ENCODE measurements at places on chromosomes 7 and 10.

DNA sequence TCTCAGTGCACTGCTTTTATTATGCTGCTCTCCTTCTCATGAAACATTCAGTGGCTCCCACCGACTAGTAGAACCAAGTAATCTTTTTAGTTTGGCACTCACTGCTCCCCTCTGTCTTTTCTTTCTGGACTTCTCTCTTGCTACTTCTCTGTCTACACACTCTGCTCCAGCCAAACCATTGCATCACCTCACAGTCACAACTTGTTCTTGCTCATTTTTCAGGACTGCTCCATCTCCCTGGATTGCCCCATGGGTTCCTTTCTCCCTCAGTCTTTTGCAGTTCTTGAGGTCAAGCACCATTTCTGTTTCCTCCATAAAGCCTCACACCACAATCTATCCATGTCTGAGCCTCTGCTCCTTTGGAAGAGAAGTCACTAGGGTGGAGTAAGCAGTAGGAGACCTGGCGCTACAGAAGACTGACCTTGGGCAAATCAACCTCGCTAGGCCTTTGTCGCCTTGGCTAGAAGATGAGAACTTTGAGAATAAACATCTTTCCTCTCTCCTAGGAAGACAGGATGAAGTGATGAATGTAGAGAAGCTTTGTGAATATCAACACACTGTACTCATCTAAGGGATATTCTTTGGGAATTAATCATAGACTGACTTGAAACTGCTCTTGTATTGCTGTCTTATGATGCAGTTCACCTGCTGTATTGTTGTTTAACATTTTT is 186.2 kb downstream of the LRMDA start:
- no peak for DNase-seq

DNA sequence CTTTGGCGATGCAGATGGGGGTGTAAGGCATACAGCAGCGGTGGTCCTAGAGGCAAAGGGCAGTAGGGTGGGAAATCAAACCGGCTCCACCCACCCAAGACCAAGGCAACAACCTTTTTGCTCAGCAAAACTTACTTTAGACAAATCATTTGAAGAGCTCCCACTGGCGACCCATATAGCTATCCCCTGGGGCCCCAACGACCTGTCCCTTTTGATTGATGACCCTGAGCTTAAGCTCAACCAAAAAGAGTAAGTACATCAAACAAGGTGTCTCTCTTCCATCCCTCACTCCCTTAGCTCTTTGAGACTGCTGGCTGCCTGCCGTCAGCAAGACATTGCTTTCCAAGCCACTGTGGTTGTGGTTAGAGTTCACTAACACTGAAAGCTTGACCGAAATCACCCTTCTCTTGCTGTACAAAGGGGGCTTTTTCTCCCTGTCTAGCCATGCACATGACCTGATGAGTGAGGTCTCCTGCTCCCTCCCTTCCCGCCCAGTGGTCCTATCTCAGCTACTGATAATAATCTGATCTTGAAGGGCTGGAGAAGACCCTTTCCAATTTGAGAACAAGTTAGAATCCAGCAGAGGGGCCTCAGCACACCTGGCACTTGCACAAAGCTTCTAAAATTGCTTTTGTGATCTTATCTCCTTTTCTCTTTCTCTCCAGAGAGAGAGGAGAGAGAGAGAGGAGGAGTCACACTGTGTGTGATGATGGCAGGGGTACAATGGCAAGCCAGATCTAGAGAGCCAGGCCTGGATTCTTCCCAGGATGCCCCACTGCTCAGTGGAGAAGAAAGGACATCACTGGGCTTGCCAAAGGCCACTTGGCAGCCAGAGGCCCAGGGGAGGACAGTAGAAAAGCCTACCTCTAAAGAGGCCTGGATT is 42.2 kb downstream of the XPNPEP1 start:
- no peak for DNase-seq

- no peak for DNase-seq
Measured at GRCh38 chr7:134438946-134439345, 20.0 kb downstream of the AKR1B1 start.

DNA sequence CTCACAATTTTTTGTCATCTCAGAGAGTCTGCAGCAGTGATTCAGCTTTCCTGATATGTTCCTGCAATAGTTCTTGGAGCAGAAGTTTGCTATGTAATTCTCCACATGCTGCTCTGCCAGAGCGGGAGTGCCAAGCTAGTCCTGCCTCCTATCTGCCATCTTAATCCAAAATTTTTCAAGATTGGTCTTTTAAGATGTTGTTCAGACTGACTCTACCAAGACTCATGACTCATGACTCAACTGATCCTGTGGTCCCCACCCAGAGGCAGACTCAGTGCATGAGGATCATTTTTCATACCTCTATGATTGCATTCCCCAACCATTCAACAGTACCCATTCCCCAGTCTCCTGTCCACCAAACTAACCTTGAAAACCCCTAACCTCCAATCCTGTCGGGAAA is 470.8 kb downstream of the INHBA start:
- no peak for DNase-seq

DNA sequence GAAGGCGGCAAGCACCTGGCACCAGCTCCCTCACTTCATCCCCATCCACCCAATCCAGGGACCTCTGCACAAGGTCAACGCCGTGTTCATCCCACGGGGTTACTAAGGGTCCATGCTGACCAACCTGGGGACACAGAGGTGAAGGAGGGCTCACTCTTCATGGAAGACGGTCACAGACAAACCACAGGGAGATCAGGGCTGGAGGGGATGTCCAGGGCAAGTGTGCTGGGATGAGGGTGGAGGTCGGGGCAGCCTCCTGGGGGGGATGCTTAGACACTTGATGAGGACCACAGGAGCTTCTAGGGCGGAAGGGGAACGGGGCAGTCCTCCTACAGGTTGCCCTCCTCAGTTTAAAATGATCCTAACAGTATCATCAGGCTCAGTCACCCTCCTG is 46.7 kb downstream of the FAM53B start:
- DNase-seq, result no peak

DNA sequence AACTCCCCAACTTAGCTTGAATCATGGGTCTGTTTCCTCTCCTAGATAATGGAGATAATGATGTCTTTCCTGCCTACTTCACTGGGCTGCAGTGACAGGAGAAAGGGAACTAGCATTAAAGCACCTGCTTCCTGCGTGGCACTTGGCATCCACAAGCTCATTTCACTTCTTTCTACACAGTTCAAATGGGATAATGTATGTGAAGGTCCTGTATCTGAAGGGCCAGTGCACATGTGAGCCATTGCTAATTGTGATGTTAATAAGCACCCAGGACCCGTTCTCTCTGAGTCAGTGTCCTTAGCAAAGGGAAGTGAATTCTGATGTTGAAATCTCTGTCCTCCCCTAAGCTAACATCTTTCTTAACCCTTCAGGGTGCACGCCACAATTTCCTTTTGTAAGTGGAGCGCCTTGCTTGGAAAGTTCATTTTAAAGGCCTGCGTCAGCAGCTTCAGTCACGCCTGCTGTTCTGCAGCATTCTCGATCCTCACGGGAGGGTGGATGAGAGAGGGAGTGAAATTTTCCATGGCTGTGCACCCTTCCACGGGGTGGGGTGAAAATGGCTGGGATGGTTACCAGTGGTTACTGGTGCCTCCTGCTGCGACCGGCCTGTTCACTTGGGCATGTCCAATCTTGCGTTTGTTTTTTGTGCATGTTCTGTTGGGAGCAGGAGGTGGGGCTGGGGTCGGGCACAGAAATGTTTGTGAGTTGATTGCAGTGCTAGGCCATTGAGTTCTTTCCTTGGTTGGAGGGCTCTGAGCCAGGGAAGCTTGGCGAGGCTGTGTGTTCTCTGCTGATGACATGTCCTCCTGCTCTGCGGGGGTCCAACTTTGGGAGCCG is 59.2 kb downstream of the HK1 start:
- DNase-seq, result peak; percentile 82

DNA sequence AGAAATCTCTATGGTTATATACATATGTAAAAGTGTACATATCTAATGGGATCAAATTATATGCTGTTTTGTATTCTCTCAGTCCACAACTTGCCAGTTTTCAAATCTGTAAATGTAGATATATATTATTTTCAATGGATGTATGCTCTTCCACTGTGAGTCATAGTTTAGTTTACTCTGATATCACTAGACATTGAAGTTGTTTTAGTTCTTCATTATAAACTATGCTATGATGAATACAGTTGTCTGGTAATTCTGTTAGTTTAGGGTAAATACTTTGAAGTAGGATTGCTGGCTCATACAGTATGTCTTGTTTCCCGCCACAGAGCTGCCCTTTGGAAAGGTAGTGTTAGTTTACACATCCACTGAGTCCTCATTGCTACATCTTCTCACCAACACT is 25.2 kb downstream of the SDK1 start:
- DNase-seq, result no peak

- no peak for DNase-seq
Measured at GRCh38 chr10:11842411-11842810, 19.3 kb downstream of the PROSER2 start.

GRCh38 chr7:10770176-10770575 is 203.5 kb upstream of the PHF14 start:
- no peak for DNase-seq
